ENCODE measurements at places on chromosomes 11 and 22.

DNA sequence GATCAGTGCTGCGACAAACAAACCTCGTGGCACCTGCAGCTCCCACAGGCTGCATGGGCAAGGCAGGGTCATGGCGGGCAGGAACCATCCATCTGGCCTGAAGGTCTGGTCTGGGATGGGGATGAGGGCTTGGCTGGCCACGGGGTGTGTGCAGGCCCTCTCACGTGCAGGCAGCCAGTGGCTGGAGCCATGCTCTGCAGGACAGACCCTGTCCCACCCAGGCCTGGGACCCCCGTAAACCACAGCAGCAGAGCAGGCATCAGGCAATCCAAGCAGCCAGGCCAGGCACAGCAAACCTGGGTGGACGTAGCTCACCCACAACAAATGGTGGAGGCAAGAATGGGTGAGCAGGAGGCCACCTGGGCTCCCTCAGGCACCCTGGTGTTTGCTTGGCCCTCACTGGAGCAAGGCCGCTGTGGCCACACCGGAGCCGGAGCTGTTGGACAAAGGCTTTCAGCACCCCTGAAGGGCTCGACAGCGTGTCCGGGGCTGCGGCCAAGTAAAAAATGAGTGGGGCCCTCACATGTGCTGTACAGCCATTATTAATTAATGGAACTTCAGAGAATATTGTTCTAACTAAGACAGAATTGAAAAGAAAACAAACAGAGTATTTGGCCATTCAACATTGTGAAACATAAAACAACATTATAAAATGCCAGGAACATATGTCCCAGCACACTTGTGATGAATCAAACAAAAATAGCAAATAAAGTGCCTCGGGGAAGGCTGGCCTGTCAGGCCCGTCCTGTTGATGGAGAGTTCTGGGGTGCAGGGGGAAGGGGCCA lies 24.0 kb upstream of the GNB1L start:
- DNase-seq, result peak; percentile 47

DNA sequence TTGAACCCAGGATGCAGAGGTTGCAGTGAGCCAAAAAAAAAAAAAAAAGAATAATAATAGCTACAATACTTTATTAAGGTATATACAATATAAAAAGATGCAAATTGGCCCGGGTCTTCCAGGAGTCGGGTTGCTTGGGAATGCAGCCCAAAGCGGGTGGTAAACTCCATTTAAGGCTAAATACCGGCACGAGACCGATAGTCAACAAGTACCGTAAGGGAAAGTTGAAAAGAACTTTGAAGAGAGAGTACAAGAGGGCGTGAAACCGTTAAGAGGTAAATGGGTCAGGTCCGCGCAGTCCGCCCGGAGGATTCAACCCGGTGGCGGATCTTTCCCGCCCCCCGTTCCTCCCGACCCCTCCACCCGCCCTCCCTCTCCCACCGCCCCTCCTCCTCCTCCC lies 143.3 kb downstream of the DLG2 start:
- DNase-seq, result no peak

DNA sequence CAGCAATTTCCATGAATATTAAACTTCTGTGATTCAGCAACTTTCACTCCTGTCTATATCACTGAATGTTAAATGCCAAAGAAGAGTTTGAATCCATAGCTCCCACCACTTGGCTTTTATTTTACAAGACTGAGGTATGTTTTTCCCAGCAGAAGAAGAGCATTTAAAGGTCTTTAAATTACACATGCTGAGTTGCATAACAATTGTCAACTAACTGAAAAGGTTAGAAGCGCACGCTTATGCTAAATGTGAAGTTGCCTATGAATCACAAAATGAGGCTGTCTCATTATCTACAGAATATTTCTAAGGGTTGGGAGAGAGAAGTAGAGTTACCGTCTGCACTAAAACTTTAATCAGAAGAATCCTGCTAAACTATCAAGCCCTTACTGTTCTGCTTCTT lies 1086.3 kb downstream of the FAM181B start:
- no peak for DNase-seq

- peak; percentile 73 for DNase-seq
These were observed 153.9 kb upstream of the ZC3H12C start for GRCh38 chr11:109939166-109939810.

GRCh38 chr22:41931701-41932269 lies 5.2 kb upstream of the TNFRSF13C start:
- DNase-seq, result no peak

GRCh38 chr11:85027346-85027745 lies 599.8 kb downstream of the DLG2 start:
- DNase-seq, result no peak

GRCh38 chr11:62129590-62130282 lies 5.9 kb downstream of the INCENP start:
- DNase-seq, result no peak

GRCh38 chr11:125451400-125452124 lies 44.5 kb downstream of the FEZ1 start:
- peak; percentile 33 for DNase-seq

- peak; percentile 69 for DNase-seq
These were observed 21.0 kb downstream of the NNMT start for GRCh38 chr11:114316980-114317786.

- DNase-seq, result no peak
These were observed 11.2 kb upstream of the RBM4B start for GRCh38 chr11:66688561-66689534.

- no peak for DNase-seq
These were observed 756.6 kb upstream of the API5 start for GRCh38 chr11:42555190-42555589.

GRCh38 chr11:121368364-121369240 lies 76.0 kb downstream of the SC5D start:
- DNase-seq, result no peak

DNA sequence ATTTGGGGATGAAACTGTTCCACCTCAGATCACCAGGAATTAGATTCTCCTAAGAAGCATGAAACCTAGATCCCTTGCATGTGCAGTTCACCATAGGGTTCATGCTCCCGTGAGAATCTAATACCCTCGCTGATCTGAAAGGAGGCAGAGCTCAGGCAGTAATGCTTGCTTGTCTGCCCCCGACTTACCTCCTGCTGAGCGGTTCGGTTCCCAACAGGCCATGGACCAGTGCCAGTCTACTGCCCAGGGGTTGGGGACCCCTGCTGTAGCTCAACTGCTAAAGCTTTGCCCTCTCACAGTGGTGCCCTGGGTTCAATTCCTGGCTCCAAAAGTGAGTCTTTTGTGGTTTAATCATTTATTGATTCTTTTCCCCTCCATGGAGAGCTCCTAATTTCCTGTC lies 3.4 kb downstream of the JAML start:
- no peak for DNase-seq

DNA sequence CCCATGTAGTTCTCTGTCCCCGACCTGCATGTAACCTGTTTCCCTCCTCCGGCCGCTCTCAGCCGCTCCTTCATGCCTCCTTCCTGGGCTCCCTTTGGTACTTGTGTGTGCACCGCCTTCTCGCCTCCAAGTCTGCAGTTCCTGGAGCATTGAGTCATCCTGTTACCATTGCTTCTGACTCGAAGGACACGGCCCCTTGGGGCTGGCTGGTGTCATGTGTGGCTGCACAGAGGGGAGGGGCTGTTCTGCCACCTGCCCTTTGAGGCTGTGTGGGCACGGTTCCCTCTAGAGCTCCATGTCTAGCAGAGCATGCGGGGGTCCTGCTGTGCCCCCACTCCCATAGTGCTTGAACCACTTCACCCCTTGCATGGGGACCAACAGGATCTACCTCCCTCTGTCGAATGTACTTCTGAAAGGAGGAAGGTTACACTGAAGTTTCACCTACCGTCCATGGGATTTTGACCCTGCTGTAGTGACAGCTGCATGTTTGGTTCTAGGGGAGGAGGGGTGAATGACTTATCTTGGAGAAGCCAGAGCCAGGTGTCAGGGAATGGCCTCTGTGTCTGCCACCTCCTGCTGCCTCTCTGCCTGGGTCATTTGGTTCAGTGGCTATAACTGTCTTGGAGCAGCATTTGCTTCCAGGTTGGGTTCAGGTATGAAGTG lies 39.6 kb downstream of the BCR start:
- peak; percentile 77 for DNase-seq

DNA sequence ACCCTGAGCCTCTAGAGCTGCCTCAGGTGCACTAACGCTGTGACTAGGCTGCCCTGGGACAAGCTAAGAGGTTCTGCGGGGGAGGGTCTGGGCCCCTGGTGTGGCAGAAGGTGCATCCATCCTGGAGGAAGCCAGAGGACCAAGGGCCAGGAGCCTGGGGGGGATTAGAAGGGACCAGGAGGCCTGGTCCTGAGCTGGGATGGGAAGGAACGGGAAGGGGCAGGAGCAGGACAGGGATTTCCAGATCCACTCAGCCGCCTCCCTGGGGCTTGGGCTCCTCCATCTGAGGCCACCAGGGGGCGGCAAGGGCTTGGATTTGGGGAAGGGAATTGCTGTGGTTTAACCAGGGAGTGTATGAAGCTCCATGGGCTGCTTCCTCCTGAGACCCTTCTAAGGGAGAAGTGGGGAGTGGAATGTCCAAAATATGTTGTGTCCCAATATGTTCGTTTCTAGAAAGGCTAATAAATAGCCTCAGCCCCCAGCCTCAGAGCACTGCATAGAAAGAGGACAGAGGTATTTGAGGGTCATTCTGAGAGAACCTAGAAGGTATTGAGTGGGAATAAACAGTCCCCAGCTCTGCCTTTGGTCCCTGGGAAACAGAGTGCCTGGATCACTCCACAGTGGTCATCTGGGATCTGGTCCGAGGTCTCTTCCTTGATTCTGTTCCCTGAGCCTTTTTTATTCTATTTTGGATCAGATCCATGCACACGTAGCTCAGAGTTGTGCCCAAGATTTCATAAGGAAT lies 17.4 kb upstream of the PRAME start:
- DNase-seq, result peak; percentile 37

DNA sequence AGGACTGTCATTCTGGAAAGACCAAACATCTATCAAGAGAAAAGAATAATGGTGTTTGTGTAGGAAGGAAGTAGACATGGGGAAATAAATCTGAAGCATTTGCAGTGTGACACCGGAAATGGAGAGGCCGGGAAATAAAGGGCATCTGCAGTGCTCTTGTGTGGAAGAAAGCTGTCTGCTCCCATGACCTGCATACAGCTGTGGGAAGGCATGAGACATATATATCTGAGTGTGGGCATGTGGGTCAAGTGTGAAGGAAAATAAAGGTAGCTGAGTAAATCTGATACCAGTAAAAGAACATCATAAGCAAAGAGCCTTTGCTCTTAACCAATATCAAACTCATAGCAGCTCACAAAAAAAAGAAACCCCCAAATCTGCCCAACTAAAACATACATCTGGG lies 72.1 kb upstream of the OR5AK2 start:
- no peak for DNase-seq

- DNase-seq, result no peak
These were observed 47.3 kb downstream of the RDX start for GRCh38 chr11:110249066-110249465.

- DNase-seq, result no peak
These were observed 84.6 kb downstream of the C22orf31 start for GRCh38 chr22:28977060-28977459.

- no peak for DNase-seq
These were observed 20.6 kb downstream of the FLRT1 start for GRCh38 chr11:64056213-64056785.

- DNase-seq, result no peak
These were observed 2.6 kb upstream of the PEX26 start for GRCh38 chr22:18075101-18075719.

DNA sequence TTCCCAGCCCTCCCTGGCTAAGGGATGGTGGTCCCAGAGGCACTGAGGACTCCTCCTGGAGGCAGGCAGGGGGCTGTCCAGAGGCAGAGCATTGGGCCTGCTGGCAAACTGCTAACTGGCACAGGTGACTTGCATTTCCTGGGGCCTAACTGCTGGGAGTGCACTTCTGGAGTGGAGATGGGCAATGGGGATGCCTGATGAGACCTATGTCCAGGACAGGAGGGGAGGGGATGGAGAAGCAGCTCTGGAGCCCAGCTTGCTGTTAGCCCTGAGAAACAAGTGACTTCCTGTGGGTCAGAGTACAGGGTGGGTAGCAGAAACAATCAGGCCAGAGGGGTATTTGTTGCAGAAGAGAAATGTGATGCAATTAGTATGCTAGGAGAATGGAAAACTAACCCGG lies 253.2 kb downstream of the ST3GAL4 start:
- DNase-seq, result no peak

DNA sequence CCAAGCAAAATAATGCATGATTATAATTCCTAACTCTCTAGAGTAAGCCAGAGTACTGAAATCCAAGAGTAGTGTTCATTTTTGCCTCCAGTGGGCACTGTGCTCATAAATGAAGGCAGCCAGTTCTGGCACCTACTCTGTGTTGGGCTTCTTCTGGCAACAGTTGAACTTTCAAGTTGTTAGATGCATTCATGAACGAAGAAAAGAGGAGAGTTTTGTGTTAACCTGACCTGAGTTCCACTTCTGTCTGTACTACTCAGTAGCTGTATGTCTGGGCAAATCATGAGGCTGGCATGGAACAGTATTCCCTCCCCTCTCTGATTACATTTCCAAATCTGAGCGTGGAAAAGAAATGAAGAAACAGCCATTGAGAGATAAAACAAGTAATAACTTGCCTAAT lies 20.3 kb upstream of the TENM4 start:
- peak; percentile 48 for DNase-seq

- no peak for DNase-seq
These were observed 20.1 kb downstream of the CELSR1 start for GRCh38 chr22:46517255-46517761.

GRCh38 chr11:44005063-44005701 lies 42.6 kb upstream of the ACCSL start:
- DNase-seq, result no peak

GRCh38 chr11:73950869-73951710 lies at the start of gene DNAJB13:
Gene DNAJB13 (plus strand): TSS chr11:73951026. CDS start chr11:73951070, 44 bp downstream.
- peak; percentile 48 for DNase-seq

GRCh38 chr22:46245511-46245910 lies 4.6 kb downstream of the CDPF1 start:
- no peak for DNase-seq

GRCh38 chr11:65624931-65625627 lies 9.5 kb downstream of the PCNX3 start:
- DNase-seq, result no peak

DNA sequence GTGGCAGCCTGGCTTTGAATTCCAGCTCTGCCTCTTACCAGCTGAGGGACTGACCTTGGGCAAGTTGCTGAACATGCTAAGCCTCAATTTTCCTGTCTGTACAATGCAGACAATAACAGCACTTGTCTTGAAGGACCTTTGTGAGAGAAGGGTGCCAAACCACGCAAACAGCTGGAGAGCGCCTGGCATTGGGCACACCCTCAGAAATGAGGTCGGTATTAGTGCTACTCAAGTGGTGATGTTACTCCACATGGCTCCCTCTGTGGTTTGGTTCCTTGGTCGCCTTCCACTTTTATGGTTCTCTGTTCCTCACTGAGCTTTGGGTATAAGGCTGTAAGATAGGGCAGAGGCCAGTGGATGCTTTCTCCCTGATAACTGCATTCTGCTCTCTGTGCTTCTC lies 8.2 kb downstream of the UBASH3B start:
- no peak for DNase-seq

GRCh38 chr11:113176599-113177360 lies 137.6 kb upstream of the TTC12 start:
- peak; percentile 93 for DNase-seq

DNA sequence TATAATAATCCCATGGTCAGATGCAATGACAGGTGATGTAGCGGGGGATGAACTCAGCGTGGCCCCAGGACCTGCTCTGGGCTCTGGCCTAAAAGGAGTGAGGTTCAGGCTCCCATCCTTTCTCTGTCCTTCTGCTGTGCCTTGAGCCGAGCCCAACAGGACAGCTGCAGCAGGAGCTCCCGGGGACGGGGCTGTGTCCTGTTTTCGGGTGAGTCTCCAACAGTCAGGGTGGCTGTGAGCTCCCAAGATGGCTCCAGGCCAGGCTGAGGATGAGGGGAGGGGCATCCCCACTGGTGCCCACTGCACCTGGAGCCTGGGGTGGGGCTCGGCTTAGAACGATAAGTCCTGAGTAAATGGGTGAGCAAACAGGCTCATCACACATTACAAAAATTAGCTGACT lies 1385.0 kb downstream of the BRD1 start:
- no peak for DNase-seq

Data from fibroblast of skin of back (primary cell).